ENCODE measurements at places on chromosomes 7 and 10.

GRCh38 chr10:35942057-35942456 is 300.0 kb upstream of the FZD8 start:
- DNase-seq: no peak

GRCh38 chr10:132022241-132022640 is 40.5 kb upstream of the BNIP3 start:
- DNase-seq: no peak

- DNase-seq: no peak
Measured at GRCh38 chr7:21299766-21300165, 128.1 kb upstream of the SP4 start.

GRCh38 chr7:45930967-45931366 is 9.9 kb upstream of the IGFBP3 start:
- no peak for DNase-seq

GRCh38 chr7:55306331-55306730 is 58.8 kb upstream of the LANCL2 start:
- no peak for DNase-seq

DNA sequence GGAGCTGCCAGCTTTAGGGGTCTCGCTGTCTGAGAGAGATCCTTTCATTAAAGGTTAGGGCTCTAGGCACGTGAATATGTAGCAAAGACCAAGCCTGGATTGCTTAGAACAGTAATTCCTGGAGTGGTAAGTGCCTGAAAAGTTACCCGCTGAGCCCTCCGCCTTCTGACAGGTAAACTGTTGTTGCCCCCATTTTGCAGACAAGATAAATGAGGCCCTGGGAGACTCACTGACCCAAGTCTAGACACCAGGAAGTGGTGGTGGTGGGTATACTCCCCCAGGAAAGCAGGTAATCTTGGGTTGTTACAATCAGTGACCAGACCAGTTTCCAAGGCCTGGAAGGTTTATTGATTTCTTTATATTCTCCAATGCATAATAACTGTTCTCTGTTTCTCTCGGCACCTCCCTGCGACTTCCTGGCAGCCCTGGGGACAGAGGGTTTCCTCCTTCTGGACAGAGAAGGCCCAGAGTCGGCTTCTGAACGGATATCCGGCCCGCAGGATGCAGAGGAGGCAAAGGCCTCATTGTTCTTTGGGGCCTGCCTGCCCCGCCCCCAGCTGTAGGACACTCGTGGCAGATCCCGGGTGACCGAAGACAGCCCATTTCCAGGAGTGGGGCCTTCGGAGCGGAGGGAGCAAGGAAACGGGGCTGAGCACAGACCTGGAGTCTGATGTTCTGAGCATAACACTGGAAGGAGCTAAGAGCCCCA is 1.3 kb upstream of the GRK5 start:
- DNase-seq: no peak

GRCh38 chr7:28481091-28481926 is 69.0 kb downstream of the CREB5 start:
- peak; percentile 9 for DNase-seq

DNA sequence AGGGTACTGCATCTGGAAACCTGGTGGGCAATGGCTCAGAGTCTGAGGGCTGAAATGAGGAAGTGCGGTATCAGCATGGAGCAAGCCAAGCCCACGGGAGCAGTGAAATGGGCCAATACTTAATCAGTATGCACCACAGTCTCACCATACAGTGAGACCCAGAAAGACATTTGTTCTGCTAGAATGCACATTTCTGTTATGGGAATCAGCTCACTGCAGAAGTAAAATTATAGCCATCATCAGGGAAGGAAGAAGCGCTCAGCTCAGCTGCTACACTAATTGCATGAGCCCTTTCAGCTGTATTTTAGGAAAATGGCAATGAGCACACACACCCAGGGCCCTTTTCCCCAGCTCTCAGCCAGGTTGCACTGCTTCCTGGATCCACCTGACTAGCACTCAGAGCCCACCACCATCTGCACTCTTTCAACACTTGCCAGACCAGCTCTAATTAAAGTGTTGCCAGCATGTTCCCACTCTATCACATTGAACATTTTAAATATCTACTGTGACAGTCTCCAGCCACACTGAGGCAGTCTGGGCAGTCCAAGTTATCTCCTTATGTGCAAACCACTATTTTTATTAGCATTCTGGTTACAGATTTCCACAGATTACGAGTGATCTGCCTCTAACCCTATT is 44.2 kb upstream of the PIK3AP1 start:
- no peak for DNase-seq

DNA sequence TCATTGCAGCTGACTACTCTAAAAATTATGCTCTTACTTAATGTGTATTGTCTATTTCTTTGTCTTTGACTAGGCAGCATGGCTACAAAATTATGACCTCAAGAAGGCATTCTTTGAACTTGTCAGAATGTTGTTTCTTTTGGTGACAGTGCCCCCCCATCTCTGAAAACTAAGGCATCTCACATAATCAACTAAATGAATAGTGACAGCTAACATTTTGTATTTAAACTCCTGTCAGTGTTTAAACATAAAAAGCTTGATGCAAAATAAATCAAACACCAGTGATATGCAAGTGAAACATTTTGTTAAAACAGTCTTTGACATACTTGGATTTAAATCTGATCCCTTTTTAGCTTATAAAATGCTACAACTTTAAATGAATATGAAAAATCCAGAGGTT is 233.5 kb downstream of the FOXP2 start:
- DNase-seq: no peak

DNA sequence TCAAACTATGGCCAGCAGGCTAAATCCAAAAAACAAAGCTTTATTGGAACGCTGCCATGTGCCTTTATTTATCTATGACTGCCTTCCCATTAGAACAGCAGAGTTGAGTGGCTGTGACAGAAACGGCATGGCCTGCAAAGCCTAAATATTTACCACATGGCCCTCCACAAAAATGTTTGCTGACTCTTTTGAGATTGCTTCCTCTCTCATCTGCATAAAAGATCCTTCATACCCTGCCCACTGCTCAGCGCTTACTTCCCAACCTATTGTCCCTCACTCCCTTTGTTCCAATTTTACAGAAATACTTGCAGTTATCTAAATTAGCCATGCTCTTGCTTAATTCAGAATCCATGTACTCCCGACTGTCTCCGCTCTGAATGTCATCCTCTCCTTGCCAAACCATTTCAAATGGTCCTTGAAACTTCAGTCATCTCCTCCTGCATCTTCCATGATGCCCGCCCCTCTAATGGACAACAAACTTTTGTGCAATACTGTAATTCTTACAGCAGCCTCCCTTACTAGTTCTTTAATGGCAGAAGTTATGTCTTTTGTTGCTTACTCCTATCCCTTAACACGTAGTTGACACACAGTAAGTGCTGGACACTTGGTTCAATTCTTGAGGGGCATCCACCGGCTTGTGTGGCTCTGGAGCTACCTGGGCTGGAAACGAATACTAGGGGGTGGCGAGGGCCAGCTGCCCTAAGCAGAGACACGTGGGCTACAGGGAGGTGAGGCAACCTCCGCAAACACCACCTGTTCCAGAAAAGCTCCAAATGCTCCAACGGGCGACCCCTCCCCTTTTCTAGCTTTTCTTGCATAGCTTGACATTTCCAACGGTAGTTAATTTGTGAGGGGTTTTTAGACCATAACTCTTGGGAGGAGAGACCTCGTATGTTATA is 832 bp downstream of the XRCC2 start:
- DNase-seq: no peak

GRCh38 chr7:91660734-91661356 is 219.7 kb downstream of the MTERF1 start:
- no peak for DNase-seq

DNA sequence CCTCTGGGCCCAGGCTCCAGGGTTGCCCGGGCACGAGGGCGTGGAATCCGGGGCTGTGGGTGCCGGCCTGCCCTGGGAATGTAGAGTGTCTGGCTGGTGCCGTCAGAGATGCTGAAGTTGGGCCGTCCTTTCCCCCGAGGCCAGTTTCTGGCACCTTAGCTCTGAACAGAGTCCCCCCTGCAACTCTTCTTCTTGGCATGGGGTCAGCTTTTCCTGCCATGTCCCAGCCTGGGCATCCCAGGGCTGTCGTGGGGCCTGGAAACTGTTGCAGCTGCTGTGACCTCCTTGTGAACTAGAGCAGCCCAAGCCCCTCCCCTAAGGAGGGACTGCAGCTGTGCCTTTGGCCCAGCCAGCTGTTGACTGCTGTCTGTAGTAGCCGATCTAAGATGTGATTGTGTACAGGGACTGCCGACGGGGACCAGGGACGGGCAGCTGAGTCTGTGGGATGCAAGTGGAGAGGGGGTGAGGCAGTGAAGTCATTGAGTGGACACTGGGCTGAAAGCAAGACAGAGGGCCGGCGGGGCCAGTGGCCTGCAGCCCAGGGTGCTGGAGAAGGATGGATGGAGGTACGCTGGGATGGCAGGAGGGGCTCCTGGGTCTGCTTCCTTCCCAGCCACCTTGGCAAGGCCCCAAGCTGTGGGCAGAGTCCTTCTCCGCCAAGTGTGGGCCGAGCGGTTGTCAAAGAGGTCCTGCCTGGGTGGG is 35.8 kb downstream of the GBX1 start:
- DNase-seq: no peak

GRCh38 chr10:113583571-113583970 is 30.7 kb downstream of the HABP2 start:
- DNase-seq: no peak

DNA sequence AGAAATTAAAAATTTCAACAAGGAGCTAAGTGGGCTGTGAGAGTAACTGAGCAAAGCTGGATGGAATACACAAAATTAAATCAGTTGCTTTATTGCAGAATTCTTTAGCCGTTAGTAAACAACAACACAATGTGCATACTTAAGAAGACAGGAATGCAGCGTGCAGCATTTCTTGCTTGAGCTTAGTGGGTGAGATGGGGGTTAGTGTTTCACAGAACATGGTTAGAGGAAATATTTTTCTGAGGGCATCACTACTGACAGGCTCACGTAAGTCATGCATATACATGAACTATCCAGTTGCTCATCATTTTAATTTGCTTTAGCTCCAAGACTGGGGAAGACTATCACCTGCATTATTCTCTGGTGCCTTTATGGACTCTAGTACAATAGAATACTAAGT is 80.8 kb downstream of the CD36 start:
- DNase-seq: no peak

- DNase-seq: no peak
Measured at GRCh38 chr7:11748884-11749283, 83.1 kb downstream of the THSD7A start.

GRCh38 chr7:149500910-149501309 is 3.3 kb upstream of the ZNF746 start:
- no peak for DNase-seq

GRCh38 chr7:32206987-32207386 is 136.8 kb upstream of the PDE1C start:
- DNase-seq: no peak

GRCh38 chr7:30931929-30932540 is 20.4 kb downstream of the AQP1 start:
- no peak for DNase-seq

- no peak for DNase-seq
Measured at GRCh38 chr7:108096996-108097395, 33.2 kb downstream of the LAMB4 start.

- no peak for DNase-seq
Measured at GRCh38 chr10:78025685-78026364, 3.5 kb downstream of the POLR3A start.

GRCh38 chr7:4399121-4399520 is 283.0 kb upstream of the FOXK1 start:
- DNase-seq: no peak

DNA sequence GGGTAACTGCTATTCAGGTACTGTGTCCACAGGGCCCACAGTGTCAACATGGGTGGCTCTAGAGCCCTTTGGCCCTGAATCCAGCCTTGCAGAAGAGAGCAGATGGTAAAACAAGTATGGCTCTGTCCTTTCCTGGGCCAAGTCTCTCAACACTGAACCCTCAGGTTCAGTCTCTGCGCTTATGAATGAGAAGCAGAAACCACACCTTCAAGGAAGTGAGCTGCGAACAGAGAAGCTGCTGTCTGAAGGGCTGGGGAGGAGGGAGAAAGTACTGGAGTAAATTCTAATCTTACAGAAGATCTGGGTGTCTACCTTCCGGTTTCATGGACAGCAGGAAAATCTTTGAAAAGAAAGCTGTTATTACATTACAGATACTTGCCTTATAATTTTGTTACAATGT is 4.1 kb downstream of the TBRG4 start:
- DNase-seq: no peak

DNA sequence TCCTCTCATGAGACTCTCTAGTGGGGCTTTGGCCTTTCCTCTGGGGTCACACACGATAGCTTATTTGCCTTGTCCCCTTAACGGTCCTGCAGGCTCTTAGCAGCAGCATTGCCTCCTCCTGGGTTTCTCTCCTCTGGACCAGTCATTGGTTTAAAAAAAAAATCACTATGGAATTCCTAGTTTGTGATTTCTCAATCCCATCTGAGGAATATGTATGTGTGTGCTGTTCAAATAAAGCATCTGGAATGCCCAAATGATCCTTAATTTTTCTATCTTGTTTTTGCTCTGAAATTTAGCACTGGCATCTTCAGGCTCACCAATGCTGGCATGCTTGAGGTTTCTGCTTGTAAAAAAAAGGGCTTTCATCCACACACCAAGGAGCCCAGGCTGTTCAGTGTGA is 30.5 kb downstream of the ACTA2 start:
- DNase-seq: no peak

GRCh38 chr10:76285515-76285914 is 854.1 kb downstream of the LRMDA start:
- DNase-seq: no peak

DNA sequence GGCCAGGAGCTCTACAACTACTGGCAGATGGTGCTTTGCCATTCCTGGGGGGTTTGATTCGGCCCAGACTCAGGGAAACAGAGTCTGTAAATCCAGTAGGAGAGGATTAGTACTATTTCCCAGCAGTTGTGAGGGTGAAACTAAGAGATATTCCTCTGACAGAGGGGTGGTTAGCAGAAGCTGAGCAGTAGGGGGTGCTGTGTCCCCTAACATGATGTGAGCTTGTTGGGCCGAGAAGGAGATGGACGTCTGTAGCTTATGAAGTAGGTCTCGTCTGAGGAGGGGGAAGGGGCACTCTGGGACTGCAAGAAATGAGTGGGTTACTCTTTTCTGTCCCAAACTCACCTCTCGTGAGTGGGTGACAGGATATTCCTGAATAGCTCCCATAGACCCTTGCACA is 179.2 kb upstream of the MBL2 start:
- peak; percentile 5 for DNase-seq
